ENCODE measurements at places on chromosomes 6 and 20. TPM values are rescaled to one million over a fixed set of nuclear protein-coding genes. Genes with fewer than 3 reads are reported as not detected.

GRCh38 chr6:157706883-157707282, 116.2 kb upstream of the SNX9 start:
- H3K27ac ChIP-seq, result no peak overlapping the region
- no peaks in the 10 kb centered on the region for H3K27me3 ChIP-seq
- no peaks in the 10 kb centered on the region for H3K36me3 ChIP-seq
- H3K4me3 ChIP-seq, result no peak overlapping the region

SLC17A1 gene
- not detected for polyA plus RNA-seq

DNA sequence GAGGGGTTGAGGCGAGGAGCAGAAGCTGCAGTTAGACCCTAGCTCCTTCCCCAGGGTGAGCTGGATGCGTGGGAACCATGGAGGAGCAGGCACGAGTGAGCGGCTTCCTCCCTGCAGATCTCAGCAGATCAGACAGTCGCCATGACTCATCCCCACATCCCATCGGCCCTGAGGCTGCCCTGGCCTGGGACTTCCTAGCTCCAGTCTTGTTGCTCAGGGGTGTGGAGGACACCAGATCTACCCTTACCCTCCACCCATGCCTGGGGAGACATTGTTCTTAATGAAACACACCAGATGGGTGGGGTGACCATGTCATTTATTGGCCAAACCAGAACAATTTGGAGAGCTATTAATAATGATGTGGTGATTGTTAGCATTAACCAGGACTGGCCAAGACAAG, 36.3 kb upstream of the TGM2 start:
- no peaks in the 10 kb centered on the region for H3K27me3 ChIP-seq
- no peaks in the 10 kb centered on the region for H3K4me1 ChIP-seq
- H3K36me3 ChIP-seq, result no peaks in the 10 kb centered on the region
- no peak overlapping the region for H3K4me3 ChIP-seq
- DNase-seq, result no peak

DNA sequence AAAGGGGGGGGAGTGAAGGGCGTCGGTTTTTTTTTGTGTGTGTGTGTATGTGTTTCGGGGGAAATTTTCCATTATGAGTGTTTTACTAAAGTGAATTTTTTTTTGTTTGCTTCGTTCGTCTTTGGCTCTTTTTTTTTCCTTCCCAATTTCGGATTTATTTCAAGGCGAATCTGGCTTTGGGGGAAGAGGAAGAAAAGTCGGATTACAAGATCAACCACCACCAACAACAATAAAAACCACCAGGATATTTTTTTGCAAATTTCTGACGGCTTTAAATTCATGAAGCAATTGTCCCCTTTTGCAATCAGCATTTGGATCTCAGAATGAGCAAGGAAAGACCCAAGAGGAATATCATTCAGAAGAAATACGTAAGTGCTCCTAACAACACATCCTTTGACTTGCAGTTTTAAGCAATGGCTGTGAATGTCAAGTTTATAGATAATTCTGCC, 372 bp downstream of the JARID2 start:
- no peaks in the 10 kb centered on the region for H3K27me3 ChIP-seq
- H3K4me1 ChIP-seq, result peaks cover 24% of the 10 kb centered on the region
- peak overlapping the region; percentile 78 for H3K27ac ChIP-seq

DNA sequence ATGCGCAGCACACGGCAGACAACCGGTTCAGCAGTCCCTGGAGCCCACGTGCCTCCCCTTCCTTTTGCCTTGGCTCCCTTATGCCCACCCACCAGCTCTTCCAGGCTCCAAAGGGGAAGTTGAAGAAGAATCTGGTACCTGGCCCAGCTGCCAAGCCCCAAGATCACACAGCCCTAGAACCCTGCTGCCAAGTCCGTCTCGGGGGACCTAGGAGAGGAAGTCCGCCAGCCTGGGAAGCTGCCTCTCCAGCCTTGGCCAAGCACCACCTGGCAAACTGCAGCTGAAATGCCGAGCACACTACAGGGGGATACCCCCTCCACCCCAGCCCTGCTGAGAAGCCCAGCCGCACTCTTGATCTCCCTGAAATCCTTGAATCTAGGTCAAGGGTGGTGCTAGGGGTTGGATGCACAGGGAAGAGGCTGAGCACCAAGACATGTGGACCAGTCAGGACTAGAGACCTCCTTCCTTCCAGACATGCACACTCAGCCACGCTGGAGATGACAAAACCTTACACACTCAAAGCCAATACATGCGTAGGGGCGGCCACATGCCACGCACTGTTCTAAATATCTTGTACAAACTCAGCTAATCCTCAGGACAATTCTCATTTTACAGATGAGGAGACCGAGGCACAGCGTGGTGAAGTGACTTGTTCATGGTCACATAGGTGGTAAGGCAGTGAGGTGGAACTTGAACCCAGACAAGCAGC, 124.1 kb downstream of the PREX1 start:
- peaks cover 18% of the 10 kb centered on the region for H3K36me3 ChIP-seq
- H3K4me3 ChIP-seq, result no peak overlapping the region
- no peaks in the 10 kb centered on the region for H3K27me3 ChIP-seq
- H3K27ac ChIP-seq, result no peak overlapping the region
- H3K4me1 ChIP-seq, result peaks cover 9% of the 10 kb centered on the region

GRCh38 chr6:52074155-52074554, 13.3 kb downstream of the PKHD1 start:
- no peak overlapping the region for H3K4me3 ChIP-seq
- no peak for DNase-seq
- no peaks in the 10 kb centered on the region for H3K4me1 ChIP-seq
- no peaks in the 10 kb centered on the region for H3K36me3 ChIP-seq
- H3K27ac ChIP-seq, result no peak overlapping the region
- no peaks in the 10 kb centered on the region for H3K27me3 ChIP-seq

PPP1R3D gene
- 3.3 TPM for polyA plus RNA-seq

GRCh38 chr20:33299111-33299603, 16.1 kb downstream of the BPIFB1 start:
- no peak overlapping the region for H3K4me3 ChIP-seq
- H3K36me3 ChIP-seq, result no peaks in the 10 kb centered on the region
- H3K4me1 ChIP-seq, result no peaks in the 10 kb centered on the region
- DNase-seq, result peak; percentile 53
- no peaks in the 10 kb centered on the region for H3K27me3 ChIP-seq

DNA sequence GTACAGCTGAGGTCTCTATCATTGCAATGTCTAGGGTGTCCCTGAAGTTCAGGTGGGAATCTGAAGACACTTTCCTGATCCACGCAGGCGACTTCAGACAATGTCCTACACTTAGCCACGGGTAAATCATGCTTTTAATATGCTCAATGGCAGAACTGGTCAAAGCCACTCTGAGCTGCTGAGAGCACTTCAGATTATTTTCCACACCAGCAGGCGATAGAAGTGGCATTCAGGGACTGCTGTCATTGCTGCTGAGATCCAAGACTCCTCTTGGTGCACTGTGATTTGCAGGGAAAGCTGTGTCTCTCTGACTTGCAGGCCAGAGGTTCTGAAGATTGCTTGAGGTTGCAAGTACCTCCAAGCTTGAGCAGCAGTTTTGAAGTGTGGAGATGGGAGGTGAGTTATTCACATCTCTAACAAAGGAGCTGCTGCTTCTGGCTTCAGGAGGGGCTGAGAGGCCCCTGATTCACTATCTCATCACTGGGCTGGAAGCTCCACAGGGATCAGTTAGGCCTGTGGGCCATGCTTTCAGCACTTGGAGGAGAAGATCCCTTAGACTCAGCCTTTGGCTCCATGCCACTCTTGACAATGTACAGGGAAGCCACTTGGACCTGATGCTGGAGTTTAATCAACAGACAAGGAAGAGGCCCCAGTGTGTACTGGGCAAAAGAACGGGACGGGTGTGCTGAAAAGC, 2.9 kb upstream of the SSTR4 start:
- H3K27me3 ChIP-seq, result no peaks in the 10 kb centered on the region
- H3K4me3 ChIP-seq, result no peak overlapping the region
- H3K27ac ChIP-seq, result no peak overlapping the region
- no peaks in the 10 kb centered on the region for H3K36me3 ChIP-seq
- DNase-seq, result no peak
- no peaks in the 10 kb centered on the region for H3K4me1 ChIP-seq

GRCh38 chr6:108559097-108559883, 1.4 kb upstream of the FOXO3 start:
- H3K27ac ChIP-seq, result peak overlapping the region; percentile 99
- peaks cover 32% of the 10 kb centered on the region for H3K4me1 ChIP-seq
- peak overlapping the region; percentile 88 for H3K4me3 ChIP-seq
- no peaks in the 10 kb centered on the region for H3K27me3 ChIP-seq

- no peak for DNase-seq
- no peaks in the 10 kb centered on the region for H3K27me3 ChIP-seq
- no peak overlapping the region for H3K27ac ChIP-seq
- H3K36me3 ChIP-seq, result no peaks in the 10 kb centered on the region
- H3K4me3 ChIP-seq, result no peak overlapping the region
- H3K4me1 ChIP-seq, result no peaks in the 10 kb centered on the region
Measured at GRCh38 chr20:47004179-47004578, 109.5 kb downstream of the EYA2 start.

DNA sequence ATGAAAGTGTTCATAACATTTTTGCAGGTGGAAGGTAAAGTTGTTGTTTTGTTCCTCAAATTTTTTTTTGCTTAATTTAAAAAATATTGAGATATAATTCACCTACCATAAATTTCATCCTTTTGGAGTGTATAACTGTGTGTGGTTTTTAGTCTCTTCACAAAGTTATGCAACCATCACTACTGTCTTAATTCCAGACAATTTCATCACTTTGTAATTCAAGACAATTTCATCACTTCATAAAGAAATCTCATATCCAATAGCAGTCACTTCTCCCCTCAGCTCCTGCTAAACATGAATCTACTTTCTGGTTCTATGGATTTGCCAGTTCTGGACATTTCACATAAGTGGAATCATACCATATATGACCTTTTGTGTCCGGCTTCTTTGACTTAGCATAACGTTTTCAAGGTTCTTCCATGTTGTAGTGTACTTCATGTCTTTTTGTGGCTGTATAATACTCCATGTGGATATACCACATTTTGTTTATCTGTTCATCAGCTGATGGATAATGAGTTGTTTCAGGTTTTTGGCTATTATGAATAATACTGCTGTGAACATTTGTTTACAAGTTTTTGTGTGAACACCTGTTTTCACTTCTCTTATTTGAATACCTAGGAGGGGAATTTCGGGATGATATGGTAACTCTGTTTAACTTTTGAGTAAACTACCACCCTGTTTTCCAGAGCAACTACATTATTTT, 18.8 kb downstream of the ZFAND3 start:
- no peak overlapping the region for H3K27ac ChIP-seq
- no peaks in the 10 kb centered on the region for H3K27me3 ChIP-seq
- DNase-seq, result no peak
- H3K4me3 ChIP-seq, result no peak overlapping the region

SIRPB1 gene
- 0.93 TPM for polyA plus RNA-seq

- no peaks in the 10 kb centered on the region for H3K27me3 ChIP-seq
- no peak overlapping the region for H3K27ac ChIP-seq
- H3K4me3 ChIP-seq, result no peak overlapping the region
Measured at GRCh38 chr6:167469672-167470071, 144.8 kb downstream of the TTLL2 start.

MYH7B gene
- 0.26 TPM for polyA plus RNA-seq

DNA sequence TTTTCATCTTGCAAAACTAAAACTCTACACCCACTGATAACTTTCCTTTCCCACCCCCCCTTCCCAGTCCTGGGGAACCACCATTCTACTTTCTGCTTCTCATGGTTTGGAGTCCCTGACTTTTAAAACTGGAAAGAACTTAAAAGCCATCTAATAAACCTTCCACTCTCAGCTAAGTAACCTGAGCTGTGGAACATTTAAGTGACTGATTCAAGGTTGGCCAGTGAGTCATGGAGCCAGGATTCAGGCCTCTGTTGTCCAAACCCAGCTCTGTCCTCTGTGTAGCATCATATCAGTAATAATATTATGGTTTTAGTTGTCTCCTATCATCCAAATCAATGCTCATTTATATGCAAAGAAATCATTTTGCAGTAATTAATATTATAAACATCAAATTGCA, 176.0 kb upstream of the NT5E start:
- H3K4me1 ChIP-seq, result no peaks in the 10 kb centered on the region
- no peaks in the 10 kb centered on the region for H3K36me3 ChIP-seq
- H3K4me3 ChIP-seq, result no peak overlapping the region
- no peak for DNase-seq
- no peak overlapping the region for H3K27ac ChIP-seq

UNC5CL gene
- polyA plus RNA-seq, result 0.40 TPM

EPM2A gene
- 6.0 TPM for polyA plus RNA-seq

- H3K4me3 ChIP-seq, result no peak overlapping the region
- DNase-seq, result no peak
- peaks cover 22% of the 10 kb centered on the region for H3K4me1 ChIP-seq
- peaks cover 10% of the 10 kb centered on the region for H3K36me3 ChIP-seq
Measured at GRCh38 chr6:111566222-111566734, 39.4 kb downstream of the TRAF3IP2 start.

DNA sequence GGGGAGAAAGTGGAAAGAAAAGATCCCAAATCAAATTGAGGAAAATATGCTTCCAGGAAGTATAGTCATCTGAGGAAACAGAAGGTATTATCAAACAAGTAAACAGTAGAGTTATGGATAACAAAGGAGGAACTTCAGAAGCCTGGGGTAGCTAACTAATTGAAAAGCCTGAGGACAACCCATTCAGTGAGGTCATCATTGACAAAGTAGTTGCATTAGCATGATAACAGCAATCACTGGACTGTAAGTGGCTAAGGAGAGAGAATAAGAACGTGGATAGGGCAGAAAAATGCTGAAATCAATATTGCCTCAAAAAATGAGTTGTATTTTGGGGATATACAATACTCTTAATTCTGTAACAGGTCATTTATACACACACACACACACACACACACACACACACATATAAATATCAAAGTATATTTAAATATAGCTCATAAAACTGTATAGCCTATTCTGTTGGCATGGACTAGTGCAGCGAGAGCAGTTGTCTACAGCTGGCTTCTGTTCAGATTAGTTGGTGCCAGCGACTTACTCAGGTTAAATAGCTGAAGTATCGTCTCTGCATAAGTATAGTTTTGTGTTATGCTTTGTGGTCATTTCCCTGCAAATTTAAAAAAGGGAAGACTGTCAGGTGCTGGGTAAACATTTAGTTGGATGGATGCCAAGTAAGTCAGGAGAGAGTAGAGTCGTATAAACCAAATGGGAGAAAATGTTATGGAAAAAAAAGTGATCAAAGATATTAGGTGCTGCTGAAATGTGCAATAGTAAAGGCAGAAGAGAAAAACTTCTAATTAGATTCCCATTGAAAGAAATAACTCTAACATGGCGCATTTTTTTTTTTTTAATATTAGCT, 33.8 kb upstream of the CTAGE9 start:
- H3K27me3 ChIP-seq, result no peaks in the 10 kb centered on the region
- no peak overlapping the region for H3K27ac ChIP-seq
- H3K4me3 ChIP-seq, result no peak overlapping the region
- no peak for DNase-seq

DNA sequence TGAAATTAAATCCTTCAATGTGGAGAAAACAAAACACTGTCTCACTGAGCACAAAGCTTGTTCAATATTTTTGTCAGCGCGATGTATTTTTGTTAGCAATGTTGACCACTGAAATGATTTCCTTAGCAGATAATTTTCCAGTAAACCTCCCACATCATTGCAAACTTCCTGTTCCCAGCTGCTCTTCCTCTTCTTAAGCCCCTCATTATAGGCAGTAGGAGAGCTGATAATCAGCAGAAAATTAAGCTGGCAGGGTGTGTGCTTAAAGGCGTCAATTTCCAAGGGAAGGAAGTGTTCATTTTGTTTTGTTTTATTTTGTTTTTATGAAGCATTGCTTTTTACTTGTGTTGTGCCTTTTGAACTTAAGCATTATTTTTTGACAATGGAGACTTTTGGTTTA, 29.1 kb upstream of the TMEM14A start:
- no peak overlapping the region for H3K27ac ChIP-seq
- DNase-seq, result no peak
- no peaks in the 10 kb centered on the region for H3K36me3 ChIP-seq
- H3K4me1 ChIP-seq, result no peaks in the 10 kb centered on the region
- no peaks in the 10 kb centered on the region for H3K27me3 ChIP-seq

All from CD8-positive, alpha-beta memory T cell (primary cell).